ENCODE measurements at places on chromosomes 3 and 15.

DNA sequence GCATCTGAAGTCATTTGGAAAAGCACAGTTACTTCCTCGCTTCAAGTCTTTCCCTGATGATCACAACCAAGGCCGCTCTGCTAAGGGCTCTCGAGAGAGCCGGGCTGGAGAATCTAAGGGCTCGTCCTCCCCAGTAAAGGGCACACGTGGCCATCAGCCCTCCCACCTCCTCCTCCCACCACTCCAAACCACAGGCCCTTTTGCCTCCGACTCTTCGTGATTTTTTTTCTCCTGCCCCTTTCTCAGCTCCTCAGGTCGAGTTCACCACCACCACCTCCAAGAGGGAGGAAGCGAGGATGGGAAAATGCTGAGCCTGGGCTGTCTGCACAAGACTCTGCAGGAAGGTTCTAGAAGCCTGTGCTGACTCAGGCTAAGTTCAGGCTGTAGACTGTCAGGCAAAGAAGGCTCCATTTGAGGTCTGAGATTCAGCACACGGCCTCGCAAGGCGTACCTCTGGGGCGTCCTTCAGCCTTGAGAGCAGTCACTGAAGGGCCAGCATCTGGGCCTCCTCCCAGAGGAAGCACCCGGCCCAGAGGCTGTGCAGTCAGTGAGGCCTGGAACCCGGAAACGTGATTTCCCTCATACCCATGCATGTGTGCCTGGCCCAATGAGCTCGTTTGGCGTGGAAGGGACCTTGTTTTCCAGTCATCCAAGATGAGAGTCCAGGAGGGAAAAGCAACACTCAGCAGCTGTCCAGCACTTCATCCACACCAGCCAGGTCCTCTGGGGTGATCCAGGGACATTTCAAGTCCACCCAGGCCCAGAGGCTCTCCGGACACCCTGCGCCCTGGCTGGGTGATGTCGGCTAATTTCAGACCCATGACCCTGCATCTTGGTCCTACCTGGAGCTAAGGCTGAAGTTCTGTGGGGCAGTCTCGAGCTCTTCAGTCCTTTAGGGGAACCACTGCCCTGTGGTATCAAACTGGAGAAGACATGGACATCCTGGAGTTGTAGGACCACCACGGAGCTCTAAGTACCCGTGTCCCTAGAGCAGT, 196.8 kb downstream of the XXYLT1 start:
- no peak for DNase-seq

GRCh38 chr3:42510325-42510724, 7.9 kb downstream of the VIPR1 start:
- peak; percentile 53 for DNase-seq

GRCh38 chr15:57921371-57921770, 144.1 kb downstream of the ALDH1A2 start:
- DNase-seq = no peak

- no peak for DNase-seq
These were observed 42.2 kb downstream of the SV2B start for GRCh38 chr15:91142106-91142744.

DNA sequence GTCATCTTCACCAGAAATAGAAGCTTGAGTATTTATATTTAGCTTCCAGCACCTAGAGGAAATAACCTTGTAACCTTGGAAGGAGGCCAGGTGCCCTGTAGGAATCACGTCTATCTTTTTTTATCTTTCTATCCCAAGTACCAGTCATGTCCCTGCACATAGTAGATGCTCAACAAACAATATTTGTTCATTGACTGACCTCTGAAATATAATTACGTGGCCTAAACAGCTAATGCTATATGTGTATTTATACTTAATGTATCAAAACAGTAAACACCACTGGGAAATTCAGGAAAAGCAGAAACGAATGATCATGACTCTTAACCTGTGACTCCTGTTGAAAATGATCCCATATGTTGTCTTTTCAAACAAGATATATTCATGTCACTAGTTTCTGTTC, 97.9 kb upstream of the ADAMTSL3 start:
- no peak for DNase-seq

- no peak for DNase-seq
These were observed 22.3 kb upstream of the GNB4 start for GRCh38 chr3:179473565-179473964.

- no peak for DNase-seq
These were observed 34.8 kb downstream of the MITF start for GRCh38 chr3:69774029-69774428.

GRCh38 chr15:91171334-91171733, 71.3 kb downstream of the SV2B start:
- no peak for DNase-seq

GRCh38 chr3:33833408-33834095, 35.1 kb downstream of the PDCD6IP start:
- DNase-seq = no peak

DNA sequence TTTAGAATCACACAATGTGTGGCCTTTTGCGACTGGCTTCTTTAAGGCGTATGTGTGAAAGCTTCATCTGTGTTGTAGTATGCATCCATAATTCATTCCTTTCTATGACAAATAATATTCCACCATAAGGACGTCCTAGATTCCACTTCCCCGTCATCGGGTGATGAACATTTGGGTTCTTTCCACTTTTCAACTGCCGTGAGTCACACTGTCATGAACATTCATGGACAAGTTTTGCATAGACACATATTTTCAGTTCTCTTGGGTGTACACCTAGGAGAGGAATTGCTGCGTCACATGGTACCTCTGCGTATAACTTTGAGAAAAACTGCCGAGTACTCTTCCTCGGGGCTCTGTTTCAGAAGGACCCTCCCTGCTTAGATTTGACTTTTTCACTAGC, 97.3 kb downstream of the TOP2B start:
- no peak for DNase-seq

- no peak for DNase-seq
These were observed 152.3 kb downstream of the XXYLT1 start for GRCh38 chr3:195118671-195119070.

GRCh38 chr3:181823716-181824115, 112.0 kb downstream of the SOX2 start:
- DNase-seq = no peak
